NCI-H1436 (cell line): ENCODE measurements at places on chromosomes 16 and 17.
A peak's percentile ranks its signal among the peaks of the same experiment; 100 is the strongest.

GRCh38 chr16:20247076-20247475 is 80.2 kb downstream of the GP2 start:
- no peak for DNase-seq

DNA sequence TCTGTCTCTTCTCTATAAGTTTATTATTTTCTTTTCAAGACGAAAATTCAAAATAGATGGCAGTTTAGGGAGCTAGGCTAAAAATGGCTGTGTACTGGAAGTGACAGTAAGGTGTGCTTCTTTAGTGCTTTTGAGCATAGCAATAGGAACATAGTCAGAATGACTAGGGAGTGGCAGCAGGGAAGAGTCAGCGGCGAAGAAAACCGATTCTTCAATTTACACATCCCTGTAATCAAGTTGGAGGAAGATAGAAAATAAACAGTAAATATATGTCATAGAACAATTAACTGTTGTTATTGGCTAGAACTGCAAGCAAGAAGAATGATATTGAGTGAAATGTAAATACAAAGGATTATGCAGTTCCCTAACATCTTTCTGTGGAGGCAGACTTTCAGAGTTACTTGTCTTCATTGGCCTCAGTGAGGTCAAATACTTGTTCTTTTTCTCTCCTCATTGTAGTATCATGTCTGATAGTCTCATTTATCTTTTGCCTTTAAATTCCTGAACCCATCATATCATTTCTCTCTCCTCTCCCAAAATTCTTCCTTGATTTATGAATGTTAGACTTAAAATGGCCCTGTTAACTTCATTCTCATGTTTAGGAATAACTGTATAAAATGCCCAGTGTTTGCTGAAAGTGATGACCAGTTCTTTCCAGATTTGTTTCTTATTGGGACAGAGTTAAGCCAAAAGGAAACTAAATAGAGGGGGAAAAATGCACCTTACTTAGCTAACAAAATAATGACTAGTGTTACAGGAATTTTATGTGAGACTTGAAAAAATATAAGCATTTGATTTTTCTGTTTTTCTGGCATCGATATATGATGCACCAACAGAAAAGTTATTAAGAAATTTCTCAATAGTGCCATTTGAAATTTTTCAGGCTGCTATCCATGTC is 211.4 kb downstream of the BCAS3 start:
- DNase-seq, result peak; percentile 9

DNA sequence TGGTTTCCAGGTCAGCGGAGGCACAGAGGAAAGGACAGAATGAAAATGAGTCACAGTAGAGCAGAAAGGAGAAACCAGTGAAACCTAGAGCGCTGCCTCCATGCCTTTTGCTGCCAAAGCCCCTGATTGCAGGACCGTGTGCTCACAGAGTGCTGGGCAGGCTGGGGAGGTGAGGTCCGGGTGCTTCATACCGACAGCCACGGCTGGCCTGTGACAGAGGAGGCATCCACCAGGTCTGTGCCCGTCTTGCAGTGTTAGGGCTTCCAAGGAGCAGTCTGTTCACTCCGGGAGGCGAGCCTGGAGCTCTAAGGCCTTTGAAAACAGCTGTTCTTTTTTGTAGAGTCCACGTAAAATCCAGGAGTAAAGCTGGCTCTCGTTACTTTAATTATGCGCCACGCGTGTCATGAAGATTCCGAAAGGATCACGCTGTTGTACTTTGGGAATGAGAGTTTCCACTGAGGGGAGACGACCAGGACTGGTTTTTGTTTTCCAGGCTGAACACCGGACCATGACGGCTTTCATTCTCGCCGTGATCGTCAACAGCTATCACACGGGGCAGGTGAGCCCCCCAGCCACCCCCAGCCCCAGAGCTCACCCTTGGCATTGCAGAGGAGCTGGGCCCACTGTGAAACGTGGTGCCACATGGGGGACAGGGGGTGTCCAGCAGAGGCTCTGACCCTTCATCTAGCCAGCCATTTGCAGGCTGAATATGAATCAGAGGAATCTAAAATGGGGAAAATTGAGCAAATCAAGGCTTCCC is 108.5 kb upstream of the CHMP6 start:
- no peak for DNase-seq

- DNase-seq, result no peak
Observed at GRCh38 chr17:81888105-81888987, 3.0 kb downstream of the ALYREF start.

DNA sequence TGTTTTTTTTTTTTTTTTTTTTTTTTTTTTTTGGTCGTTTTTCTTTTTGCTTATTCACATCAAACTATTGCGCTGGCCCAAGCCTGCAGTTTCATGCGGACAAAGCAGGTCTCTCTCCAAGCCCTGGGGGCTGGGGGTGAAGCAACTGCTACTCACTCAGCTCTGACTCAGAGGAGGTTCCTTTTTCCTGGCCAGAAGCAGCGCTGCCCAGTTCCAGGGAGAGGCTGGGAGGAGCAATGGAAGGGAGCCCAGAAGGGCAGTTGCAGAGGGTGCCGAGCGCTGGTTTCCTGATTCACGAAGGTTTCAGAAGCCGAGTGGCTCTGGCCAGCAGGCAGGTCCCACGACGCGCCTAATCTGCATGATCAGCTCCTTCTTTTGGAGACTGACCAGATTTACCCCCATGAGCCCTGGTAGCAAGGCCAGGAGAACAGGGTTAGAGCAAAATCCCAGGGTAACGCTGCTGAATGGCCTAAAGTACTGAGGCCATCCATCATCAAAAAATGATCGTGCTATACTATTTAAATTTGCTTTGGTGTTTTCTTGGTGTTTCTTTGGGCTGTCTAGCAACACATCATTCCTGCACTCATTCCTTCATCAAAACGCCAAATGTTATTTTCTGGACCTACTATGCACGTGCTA is 144.7 kb upstream of the SOX9 start:
- DNase-seq, result no peak

GRCh38 chr16:2955438-2955778 is 8.7 kb upstream of the KREMEN2 start:
- no peak for DNase-seq
